ENCODE measurements at places on chromosomes 5 and 9.

GRCh38 chr9:2693056-2693455 lies 24.3 kb upstream of the KCNV2 start:
- no peak for DNase-seq

- DNase-seq, result peak; percentile 8
These were observed 41.6 kb downstream of the ADAMTS12 start for GRCh38 chr5:33850100-33850594.

DNA sequence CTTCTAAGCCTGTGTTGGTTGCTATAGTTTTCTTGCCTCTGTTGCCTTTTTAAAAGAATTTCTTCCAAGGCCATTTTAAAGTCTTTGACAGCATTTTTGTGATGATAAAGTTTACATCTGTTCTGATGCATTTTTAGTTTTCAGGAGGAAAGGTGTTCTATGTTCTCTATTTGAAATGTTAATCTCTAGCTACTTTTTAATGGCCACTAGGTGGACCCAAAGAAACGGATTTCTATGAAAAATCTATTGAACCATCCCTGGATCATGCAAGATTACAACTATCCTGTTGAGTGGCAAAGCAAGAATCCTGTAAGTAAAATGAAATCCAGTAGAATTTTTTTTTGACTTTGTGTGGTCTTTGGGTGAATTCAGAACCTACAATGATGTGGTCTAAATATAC lies 60.2 kb downstream of the MELK start:
- DNase-seq, result no peak

DNA sequence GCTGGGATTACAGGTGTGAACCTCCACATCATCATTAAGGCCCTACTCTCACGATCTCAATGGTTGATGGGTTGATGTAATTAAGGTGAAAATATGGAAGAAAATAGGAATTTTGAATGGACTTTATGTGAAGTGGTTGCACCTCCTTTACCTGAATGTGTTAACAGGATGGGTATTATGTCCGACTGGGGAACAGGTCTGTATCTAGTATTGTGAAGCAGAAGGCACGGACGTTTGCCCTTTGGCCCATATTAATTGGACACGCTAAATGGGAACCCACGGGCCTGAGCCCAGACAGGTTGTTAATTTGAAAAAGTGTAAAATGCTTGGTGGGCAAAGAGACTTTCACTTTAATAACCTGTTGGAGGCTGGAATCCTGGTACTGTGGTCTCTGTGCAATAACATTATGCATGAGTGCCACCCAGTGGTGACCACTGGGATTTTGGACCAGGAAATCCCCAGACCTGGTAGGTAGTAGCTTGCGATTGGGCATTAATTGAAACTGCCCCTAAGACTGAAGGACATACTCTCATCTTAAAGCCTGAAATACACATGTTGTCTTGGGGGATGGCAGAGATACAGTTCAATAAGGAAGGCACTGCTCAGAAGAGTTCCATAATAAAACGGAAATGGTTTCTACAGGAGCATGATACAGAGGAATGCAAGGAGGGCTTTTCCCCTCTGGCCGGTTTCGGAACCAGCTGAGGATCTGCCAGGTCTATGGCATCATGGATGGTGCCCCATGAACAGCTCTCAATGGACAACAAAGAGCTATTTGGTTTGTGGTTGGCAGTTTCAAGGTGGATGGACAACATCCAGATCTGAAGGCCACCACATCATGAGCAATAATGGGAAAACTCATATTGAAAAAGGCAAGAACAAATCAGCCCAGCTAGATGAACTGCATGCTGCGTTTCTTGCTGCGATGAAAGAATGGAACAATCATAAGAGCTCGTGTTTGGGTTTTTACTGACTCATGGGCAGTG lies 26.2 kb upstream of the BICD2 start:
- DNase-seq, result peak; percentile 43

DNA sequence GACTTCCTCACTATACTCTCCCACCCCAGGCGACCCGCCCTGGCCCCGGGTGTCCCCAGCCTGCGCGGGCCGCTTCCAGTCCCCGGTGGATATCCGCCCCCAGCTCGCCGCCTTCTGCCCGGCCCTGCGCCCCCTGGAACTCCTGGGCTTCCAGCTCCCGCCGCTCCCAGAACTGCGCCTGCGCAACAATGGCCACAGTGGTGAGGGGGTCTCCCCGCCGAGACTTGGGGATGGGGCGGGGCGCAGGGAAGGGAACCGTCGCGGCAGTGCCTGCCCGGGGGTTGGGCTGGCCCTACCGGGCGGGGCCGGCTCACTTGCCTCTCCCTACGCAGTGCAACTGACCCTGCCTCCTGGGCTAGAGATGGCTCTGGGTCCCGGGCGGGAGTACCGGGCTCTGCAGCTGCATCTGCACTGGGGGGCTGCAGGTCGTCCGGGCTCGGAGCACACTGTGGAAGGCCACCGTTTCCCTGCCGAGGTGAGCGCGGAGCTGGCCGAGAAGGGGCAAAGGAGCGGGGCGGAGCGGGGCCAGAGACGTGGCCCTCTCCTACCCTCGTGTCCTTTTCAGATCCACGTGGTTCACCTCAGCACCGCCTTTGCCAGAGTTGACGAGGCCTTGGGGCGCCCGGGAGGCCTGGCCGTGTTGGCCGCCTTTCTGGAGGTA lies 2.1 kb downstream of the CA9 start:
- DNase-seq, result peak; percentile 31

Measured in T-helper 17 cell (primary cell).